Esophagus squamous epithelium (tissue), 5 donors: ENCODE measurements at places on chromosomes 7 and 10. TPM values are rescaled to one million over a fixed set of nuclear protein-coding genes. Genes with fewer than 3 reads are reported as not detected.

DNA sequence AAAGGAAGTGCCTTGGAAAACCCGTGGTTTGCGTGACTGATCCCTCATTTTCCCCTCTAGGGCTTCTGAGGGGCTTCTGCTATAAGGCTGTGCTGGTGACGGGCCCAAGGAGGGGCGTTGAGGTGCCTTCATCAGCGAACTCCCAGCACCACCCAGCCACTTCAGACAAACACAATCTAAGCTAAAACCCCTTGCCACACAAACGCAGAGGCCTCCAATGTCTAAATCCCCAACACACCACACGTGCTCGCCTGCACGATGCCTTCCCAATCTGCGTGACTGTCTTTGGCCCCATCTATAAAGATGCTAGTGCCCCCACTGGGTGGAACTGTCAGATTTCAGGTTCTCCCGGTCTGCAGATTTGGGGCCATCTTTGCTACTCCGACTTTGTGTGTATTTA, 4.1 kb upstream of the GAD2 start:
- no peak for DNase-seq

- no peak for DNase-seq
These were observed 16.9 kb downstream of the ZNF92 start for GRCh38 chr7:65390588-65390987.

GRCh38 chr10:61779950-61780659, 117.4 kb downstream of the CABCOCO1 start:
- DNase-seq, result no peak

- no peak for DNase-seq
These were observed 166.7 kb upstream of the INHBA start for GRCh38 chr7:41869596-41869995.

GRCh38 chr7:97377713-97378112, 260.2 kb downstream of the SDHAF3 start:
- no peak for DNase-seq

- no peak for DNase-seq
These were observed 11.1 kb upstream of the ENO4 start for GRCh38 chr10:116838143-116838725.

DNA sequence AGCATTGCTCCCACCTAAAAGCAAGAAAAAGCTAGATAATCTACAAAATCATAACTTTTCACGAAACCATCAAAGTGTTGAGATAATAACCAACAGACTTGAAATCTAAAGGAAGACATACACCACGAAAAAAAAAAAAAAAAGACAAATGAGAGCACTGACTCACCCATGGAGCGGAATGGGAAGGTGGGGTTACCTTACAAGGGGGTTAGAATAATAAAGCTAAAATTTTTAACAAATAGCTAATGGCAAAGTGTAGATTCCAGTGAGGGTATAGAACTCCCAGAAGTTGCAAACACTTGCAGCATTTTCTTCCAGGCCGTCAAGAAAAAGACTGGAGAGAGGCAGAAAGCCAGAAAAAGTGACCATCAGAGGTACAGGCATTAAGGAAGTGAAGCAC, 27.2 kb downstream of the IPMK start:
- no peak for DNase-seq

DNA sequence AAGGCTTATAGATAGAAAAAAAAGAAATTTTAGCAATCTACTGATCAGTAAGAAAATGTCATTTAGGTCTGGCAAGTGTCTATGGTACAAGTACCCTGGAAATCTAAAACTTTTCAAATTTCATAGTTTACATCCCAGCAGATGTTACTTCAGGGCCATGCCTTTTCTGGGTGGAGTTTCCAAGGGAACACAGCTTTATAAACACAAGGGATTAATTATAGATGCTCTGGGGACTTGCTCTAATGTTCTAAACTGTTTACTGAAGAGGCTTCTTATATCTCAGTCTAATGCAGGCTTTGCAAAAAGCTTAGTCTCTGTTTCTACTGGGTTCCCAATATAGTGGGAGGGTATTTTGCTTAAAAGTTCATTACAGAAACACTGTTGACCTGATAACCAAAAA, 3.1 kb downstream of the CD36 start:
- no peak for DNase-seq

DNA sequence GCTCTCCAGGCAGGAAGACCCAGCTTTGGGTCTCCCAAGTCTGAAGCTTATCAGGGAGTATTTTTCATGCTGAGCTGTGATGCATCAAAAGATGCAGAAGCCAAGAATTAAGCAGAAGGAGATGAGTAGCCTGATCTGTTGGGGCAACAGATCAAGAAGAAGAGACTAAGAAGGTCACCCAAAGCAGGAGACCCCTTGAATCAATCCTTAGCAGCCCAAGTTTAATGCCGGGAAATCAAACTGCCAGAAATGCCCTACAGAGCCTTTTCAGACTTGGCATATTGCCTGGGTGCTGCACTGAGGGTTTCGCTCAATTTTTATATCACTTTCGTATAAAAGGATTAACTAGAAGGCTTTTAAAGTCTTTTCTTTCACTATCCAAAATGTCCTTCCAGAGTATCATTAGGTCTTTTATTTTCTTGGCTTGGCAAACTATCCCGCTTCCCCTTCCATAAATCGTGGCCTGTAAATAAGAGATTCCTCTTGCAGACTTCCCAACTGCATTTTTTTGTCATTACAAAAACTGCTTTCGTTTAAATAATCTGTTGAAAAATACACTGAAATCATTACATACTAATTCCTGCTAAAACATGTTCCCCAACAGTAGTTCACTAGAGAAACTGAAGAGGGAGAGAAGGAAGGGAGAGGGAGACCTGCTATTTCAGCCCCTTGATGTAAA, 49.0 kb upstream of the STK17A start:
- no peak for DNase-seq

DNA sequence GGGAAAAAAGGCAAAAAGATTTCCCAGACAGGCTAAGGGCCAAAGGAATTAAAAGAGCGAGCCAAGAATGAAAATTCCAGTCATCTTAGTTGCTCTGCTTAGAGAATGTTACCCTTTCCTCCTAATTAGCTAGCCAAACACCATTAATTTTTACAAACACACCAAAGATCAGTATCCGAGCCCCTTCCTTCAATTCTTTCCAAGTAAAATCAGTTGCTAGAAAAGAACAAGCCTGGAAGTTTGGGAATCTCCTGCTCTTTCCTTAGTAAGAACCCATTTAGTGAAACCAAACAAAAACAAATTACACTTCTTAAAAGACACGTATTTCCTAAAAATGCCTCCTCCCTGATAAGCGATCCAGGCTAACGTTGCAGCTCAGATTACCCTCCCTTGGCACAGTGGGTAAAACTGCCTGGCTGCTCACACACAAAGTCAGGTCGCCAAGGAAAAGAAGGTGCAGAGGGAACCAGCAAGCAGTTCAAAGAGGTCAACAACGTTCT, 57.1 kb upstream of the ABLIM1 start:
- no peak for DNase-seq

GRCh38 chr7:48298779-48299178, 127.5 kb downstream of the ABCA13 start:
- DNase-seq, result no peak

DNA sequence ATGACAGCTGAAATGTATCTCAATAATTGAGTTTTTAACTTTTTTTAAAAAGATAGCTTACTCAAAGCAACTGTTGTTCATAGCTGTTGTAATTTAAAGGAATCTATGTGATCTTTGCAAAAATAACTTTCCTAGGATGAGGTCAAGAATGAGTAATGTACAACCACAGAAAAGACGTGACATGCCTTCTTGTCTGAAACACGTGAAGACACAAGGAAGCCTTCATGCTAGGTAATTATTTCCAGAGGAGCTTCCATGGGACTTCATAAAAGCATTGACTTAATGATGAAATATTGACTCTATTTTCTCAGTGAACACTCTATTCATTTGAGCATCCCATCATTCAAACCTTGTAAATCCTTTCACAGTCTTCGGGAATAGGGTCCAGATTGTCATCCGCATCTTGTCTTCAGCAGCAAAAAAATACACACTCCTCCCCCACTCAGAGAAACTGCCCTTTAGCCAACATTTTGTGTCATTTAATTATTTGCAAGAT, 528.0 kb downstream of the NRG3 start:
- DNase-seq, result no peak

DNA sequence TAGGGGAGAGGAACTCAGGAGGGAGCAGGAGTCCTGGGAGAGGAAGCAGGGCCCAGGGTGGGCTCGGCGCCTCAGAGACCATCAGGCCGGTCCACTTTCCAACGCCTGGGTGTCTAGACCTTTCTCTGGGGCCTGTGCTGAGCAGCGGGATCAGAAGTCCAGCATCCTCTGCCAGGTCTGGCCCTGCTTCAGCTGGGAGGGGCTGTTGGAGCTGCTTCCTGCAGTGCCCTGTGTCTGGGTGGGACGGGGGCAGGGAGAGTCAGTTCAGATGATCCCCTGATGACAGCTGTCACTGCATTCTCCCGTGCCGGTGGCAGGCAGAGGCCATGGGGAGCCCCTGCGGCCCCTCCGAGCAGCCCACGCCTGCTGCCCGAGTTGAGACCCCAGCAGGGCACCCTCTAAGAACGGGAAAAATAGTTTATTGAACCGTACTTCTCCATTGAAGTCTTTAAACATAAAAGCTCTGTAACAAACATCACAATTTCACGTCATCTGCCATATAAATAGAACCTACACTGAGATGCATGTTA, 23.3 kb downstream of the AP5Z1 start:
- DNase-seq, result no peak

DNA sequence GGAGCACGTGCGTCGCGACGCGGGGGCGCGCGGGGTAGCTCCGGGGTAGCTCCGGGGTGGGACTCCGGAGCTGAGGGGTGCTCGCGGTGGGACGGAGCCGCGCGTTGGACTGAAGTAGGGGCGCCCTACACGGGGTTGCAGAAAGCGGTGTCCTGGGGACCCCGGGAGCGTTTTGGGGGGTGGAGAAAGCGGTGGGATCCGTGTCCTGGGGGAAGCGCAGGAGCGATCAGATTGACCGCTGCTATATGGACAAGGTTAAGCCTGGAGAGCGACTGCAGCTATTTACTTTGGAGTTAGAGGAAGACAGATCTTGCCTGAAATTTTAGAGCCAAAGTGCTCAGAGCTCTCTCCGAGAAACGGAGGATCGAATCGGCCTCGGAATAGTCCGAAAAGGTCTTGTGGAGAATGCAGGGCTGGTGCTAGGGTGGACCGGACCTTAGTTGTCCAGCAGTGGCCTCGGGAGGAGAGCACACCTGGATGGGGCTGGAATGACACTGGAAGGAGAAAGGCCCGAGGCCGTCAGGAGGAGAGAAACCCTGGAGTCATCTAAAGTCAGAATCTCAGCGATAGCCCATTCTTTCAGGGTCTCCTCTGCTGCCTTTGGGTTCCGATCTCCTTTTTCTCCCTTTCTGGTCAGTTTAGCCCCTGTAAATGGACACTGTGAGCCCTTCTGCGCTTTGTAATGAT, 564 bp downstream of the PDSS1 start:
- DNase-seq, result no peak

DNA sequence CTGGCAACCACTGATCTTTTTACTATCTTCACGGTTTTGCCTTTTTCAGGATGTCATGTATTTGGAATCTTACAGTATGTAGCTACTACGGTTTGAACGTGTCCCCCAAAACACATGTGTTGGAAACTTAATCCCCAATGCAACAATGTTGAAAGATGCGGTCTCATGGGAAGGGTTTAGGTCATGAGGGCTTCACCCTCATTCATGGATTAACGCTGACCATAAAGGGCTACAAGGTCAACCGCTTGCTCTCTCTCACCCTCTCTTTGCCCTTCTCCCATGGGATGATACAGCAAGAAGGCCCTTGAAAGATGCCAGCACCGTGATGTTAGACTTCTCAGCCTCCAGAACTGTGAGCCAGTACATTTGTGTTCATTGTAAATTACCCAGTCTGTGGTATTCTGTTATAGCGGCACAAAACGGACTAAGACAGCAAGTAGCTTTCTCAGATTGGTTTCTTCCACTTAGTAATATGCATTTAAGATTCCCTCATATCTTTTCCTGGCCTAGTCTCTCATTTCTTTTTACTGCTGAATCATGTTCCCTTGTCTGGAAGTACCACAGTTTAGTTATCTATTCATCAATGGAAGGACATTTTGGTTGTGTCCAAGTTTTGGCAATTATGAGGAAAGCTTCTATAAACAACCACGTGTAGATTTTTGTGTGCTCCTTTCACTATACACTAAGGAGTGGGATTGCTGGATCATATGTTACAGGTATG, 3.0 kb upstream of the CRYGN start:
- no peak for DNase-seq

DNA sequence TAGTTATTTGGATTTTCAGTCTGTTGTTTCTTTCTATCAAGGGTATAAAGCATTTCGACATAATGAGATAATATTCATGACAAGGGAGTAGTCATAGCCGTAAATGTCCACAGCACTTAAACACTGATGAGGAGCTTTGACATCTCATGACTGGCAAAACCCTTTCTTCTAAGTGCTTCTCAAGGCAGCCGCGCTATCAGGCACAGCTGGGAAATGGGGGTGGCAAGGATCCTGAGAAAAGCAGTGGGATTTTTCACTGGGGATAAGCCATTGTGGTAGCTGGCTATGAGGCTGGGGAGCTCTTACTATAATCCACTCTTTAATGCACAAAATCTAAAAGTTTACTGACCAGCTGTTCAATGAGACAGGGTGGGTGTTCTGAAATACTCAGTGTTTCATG, 493.2 kb upstream of the KLF6 start:
- DNase-seq, result no peak

DNA sequence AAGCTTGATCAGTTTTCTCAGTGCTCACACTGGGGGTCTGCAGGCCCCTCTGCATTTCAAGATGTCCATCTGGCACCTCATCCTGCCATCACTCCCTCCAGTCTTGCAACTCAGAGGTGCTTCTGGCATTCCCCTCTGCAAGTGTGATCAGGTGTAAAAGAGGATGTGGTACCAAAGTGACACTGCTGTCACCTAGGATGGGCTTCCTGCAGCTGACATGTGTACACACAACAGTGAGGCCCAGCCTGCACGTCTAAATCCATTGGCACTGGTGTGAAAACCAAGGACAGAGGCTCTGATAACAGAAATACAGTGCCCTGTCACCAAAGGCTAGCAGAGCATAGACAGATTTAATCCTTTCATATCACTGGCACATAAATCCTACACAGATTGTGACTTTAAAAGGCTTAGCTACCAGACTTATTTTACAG, 162.5 kb upstream of the CELF2 start:
- DNase-seq, result no peak

GRCh38 chr7:13290975-13291374, 603.5 kb downstream of the ARL4A start:
- DNase-seq, result no peak

GRCh38 chr10:70052462-70053217, at the start of gene MACROH2A2:
Gene MACROH2A2 (plus strand): TSS chr10:70052846. CDS start chr10:70075659, 22,813 bp downstream.
- no peak for DNase-seq

ENO4 gene
- not detected for total RNA-seq

VGF gene
- total RNA-seq, result not detected

ALOX5 gene
- 10.6 TPM for total RNA-seq

CARD11 gene
- total RNA-seq, result 0.92 TPM

WDR86 gene
- 2.2 TPM for total RNA-seq

PPIF gene
- 141 TPM for total RNA-seq

HABP2 gene
- 0.09 TPM for total RNA-seq

DYDC1 gene
- not detected for total RNA-seq
